ENCODE measurements at places on chromosomes 7 and 10.

GRCh38 chr10:49080071-49080470 is 35.3 kb downstream of the VSTM4 start:
- DNase-seq = peak; percentile 32

DNA sequence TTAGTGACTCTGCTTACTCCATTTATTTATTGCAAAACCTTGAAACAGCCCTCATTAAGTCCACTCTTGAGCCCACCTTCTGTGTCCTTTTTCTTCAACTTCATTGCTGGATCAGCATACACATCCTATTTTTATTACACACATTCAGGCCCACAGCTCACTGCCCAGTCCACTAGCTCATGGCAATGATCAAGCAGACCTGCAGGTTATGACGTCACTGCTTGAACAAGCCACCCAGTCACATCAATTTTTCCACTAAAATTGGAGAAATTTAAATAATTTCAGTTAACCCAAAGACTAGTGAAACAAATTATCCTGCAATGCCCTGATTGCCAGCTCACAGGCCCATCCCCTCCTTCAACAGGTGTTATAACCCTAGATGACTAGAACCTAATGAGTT is 16.0 kb upstream of the STARD3NL start:
- no peak for DNase-seq

DNA sequence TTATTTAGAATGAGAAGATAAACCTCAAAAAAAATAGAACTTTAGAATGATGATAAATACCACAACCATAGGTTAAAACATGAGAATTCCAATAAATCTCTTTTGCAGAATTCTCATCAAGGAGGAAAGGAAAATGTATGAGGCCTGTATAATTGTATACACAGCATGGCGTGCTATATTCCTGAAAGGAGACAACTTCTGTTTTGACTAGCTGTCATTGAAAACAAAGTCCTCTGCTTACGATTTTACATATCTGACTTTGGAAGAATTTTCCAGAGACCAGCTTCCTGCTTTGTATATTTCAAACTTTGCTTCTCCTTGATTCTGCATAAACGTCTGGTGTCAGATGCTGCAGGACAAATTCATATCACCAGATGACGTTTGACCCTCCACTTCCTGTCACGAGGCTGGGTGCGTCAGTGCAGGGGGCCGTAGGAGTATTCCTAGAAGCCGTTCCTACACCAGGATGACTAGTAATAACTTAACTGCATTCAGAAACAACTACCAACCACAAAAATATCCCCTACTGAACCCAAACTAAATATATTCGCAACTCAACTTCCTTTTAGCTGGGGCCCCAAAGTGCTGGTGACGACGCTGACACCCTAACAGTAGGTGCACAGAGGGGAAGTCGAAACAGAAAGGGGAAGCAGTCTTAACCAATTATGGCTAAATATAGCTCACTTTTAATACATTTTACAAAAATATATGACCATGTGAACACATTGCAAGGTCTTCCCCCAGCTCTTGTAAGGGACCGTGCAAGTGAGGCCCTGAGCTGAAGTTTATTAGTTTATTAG is 178.6 kb upstream of the INHBA start:
- DNase-seq = peak; percentile 90

DNA sequence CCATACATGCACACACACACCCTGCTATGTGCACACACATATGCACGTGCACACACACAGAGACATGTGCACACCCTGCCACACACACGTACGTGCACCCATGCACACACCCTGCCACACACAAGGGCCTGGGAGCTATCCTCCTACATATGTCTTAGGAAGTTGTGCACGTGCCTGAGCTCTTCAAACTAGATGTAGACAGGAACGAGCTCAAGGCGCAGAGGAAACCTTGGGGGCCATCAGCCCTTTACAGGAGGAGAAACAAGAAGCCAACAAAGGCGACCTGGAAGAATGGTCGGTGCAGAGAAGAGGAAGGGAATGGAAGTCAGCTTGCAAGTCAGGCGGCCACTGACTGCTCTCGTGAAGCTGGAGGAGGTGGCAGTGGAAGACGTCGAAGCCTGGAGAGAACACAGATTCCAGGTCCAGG is 58.7 kb downstream of the AOC1 start:
- no peak for DNase-seq

DNA sequence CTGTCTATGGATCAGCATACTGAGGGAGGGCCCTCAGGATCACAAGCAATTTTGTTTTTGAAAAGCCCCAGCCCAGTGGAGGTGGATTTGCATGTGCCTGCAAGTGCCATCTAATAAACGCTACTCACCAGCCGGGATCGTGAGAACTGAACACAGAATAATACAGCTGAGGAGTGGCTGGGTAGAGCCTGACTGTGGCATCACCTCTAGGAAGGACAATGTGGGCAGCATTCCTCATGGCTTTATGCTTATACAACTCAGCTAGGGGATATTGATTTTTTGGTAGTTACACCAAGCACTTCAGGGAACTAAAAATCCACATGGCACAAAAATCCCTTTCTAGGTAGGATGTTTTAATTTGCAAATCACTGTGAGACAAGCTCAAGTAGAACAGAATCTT is 72.7 kb upstream of the PALS2 start:
- DNase-seq = no peak

GRCh38 chr7:17269341-17270221 is 28.9 kb upstream of the AHR start:
- DNase-seq = no peak

- DNase-seq = no peak
Measured at GRCh38 chr10:12214093-12214492, 18.1 kb downstream of the CDC123 start.

GRCh38 chr7:128031901-128032604 is 816 bp upstream of the LRRC4 start:
- peak; percentile 60 for DNase-seq

DNA sequence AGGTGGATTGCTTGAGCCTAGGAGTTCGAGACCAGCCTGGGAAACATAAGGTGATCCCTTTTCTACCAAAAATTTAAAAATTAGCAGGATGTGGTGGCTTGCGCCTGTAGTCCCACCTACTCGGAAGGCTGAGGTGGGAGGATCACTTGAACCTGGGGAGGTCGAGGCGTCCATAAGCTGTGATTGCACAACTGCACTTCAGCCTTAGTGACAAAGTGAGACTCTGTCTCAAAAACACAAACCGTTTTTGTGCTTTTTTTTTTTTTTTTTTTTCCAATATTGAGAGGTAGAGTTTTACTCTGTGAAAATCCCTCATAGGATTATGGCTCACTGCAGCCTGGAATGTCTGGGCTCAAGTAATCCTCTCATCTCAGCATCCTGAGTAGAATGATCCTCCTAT is 14.1 kb downstream of the CCAR1 start:
- no peak for DNase-seq

DNA sequence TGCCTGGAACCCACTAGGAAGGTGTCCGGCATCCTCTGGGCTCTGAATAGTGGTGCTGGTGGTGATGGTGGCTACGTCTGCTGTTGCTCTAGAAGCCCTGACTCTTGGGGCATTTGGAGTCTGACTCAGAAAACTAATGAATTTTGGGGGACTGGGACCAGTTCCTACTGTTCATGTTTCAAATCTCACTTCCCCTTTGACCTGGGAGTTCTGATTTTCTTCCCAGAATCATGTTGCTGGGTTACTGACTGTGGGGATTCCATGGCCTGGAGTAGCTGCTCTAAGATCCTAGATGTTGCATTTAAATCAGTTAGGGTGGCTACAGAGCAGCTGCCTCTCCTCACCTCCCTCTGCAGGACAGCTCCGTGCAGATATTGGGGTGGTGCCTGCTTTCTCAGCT is 3.2 kb downstream of the TSPAN33 start:
- DNase-seq = no peak

- DNase-seq = no peak
Measured at GRCh38 chr7:898855-899681, 22.7 kb downstream of the GET4 start.

DNA sequence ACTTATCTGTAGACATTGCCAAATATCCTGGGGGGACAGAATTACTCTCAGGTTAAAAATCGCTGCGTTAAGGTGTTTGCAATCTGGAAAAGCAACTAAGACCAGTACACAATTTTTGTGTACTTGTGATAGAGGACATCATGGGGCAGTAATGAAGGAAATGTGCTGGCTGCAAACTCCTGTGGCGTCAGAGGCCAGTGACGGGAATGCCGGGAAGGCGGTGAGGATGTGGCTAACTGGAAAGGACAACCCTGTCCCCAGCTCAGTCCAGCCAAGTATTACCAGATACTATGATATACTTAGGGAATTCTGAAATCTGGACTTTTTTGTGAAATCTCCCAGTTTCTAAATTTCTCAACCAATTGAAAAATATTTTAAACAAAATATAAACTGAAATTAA is 103.1 kb upstream of the NANOS1 start:
- DNase-seq = no peak

- no peak for DNase-seq
Measured at GRCh38 chr7:127905021-127905420, 126.2 kb downstream of the LRRC4 start.

GRCh38 chr10:67550046-67550445 is 145.9 kb downstream of the CTNNA3 start:
- DNase-seq = no peak

GRCh38 chr7:140403878-140404564 is at the start of gene RAB19:
TSS of gene RAB19 (plus strand) at chr7:140404058. CDS start at chr7:140407647, 3,589 bp downstream.
- DNase-seq = no peak

GRCh38 chr10:104146882-104147281 is 24.9 kb downstream of the SFR1 start:
- DNase-seq = no peak

DNA sequence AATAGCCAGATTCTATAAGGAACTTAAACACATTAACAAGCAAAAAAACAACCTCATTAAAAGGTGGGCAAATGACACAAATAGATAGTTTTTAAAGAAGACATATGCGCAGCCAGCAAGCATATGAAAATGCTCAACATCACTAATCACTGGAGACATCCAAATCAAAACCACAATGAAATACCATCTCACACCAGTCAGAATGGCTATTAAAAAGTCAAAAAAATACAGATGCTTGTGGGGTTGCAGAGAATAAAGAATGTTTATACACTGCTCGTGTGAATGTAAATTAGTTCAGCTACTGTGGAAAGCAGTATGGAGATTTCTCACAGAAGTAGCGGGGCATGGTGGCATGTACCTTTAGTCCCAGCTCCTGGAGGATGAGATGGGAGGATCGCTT is 164.0 kb downstream of the CHRM2 start:
- no peak for DNase-seq

GRCh38 chr10:114375047-114375446 is 29.3 kb downstream of the AFAP1L2 start:
- DNase-seq = no peak

DNA sequence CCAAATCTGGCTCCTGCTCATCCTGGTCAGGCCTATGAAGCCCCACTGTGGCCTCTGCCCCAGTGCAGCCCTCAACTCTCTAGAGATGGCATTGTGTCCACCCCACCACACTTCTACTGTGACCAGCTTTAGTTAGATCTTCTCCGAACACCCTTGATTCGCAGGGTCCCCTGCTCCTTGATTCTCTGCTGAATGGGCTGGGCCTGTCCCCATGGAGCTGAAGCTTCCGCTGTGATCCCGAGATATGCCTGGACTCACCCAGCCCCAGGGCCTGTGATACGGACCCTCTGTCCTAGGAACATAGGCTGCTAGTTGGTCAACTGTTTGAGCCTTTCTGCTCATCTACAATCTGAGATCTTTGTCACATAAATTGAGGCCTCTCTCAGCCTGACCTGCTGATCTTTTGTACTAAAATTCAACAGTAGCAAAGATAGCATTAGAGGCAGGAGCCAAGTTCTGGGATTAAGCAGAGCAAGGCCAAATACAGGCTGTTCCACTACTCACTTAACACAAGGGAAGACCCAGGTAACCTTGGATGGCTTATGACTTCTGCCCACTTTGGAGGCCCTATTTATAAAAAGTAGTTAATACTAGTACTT is 6.5 kb upstream of the PPIF start:
- no peak for DNase-seq

DNA sequence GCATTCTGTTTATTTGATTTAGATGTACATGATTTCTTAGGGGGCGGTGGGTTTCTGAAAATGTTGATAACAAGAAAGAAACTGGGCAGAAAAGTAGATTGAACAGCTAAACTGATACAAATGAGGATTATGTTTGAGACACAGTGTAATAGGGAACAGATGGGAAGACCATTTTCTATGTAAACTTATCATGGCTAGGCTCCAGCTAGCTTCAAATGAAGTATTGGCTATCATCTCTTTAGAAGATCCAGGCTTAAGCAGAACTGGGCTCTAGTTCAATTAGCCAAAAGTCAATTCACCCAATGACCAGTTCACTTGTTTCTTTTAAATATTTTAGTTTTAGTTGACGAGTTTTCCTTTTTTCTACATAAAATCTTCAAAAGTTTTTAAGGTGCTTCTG is 639.5 kb downstream of the ANKRD7 start:
- no peak for DNase-seq

DNA sequence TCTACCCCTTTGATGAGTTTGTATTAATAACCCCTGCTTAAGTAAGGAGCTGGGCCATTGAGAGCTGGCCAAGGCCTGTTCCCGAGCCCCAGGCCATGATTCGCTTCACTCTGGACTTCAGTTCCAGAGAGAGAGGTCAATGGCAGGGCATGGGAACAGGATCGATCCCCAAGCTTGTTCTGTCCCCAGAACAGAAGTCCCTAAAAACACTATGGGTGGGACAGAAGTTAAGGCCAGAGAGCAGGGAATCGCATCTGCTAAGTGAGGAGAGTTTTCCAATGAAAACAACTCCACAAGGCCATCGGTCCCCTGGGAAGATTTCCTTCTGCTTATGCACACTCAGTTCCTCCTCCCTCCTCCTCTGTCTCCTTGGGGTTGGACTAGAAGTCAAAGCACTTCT is 159.6 kb downstream of the LSM5 start:
- no peak for DNase-seq

Data from T-helper 2 cell treated with Interferon-gamma antibody and Interleukin-4, amounts not matched to agents 5 μg/mL and 100 μg/mL, for 36 hours (primary cell).